ENCODE measurements at places on chromosomes 16 and 17.

GRCh38 chr17:81635973-81636504, 873 bp downstream of the NPLOC4 start:
- no peak for DNase-seq

DNA sequence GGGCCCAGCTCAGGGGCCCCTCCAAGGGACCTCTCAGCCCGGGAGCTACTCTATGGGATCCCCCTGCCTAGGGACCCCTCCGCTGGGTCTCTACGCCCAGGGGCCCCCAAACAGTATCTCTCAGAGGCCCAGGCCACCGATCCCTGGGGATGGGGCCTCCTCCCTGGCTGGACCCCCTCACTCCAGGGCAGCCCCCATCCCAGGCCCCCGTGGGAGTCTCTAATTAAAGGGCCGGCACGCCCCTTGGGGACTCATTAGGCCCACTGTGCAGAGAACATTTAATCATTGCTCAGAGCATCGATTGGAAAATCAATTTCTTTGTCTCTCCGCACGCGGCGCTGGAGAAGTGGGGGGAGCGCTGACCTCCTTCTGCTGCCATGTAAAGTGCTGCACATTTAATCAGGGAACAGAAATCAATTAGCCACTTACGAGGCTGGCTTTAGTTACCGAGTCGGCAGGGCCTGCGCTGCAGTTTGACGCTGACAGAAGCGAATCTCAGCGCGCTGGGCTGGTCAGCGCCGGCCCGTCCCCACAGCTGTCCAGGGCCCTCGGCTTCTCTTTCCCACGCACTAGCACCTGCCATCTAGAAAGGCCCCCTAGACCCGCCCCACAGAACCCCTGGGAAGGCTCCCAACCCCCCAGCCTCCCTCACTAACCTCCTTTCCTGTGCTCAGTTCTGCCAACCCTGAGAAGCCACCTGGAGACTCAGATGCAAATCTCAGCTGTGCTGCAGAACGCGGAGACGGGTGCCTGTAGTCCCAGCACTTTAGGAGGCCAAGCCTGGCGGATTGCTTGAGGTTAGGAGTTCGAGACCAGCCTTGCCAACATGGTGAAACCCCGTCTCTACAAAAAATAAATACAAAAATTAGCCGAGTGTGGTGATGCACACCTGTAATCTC, 20.2 kb upstream of the C1QL1 start:
- DNase-seq, result no peak

- DNase-seq, result peak; percentile 94
These were observed 7.0 kb upstream of the ARHGAP23 start for GRCh38 chr17:38421171-38421841.

DNA sequence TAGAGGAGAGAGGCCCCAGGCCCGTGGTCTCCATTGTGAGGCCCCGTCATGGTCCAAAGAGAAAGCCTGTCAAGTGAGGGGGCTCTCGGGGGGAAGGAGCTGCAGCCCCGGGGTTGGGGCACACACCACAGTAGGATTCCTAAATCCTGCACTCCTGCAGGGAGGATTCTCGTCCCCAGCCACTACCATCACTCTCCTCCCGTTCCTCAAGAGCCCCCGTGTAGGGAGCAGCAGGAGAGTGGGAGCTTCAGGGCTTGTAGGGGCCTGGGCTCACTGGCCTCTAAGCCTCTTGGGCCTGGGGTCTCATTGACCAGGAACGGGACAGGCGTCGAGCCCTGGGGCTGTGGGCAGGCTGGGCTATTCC, 821 bp downstream of the C16orf86 start:
- no peak for DNase-seq

DNA sequence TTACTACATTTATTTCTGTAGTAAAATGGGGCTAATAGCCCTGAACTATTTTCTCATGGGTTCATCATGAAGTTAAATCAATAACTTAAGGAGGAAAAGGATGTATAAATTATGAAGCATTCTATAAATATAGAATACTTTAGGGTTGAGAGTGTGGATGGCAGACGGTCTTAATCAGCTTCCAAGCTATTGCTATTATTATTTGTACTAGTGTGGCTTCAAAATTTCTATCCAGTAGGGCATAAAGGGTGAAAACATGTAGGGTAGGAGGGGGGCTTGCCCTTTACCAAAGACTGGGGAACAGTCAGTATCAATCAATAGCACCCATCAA, 26.4 kb upstream of the DHX8 start:
- peak; percentile 24 for DNase-seq

GRCh38 chr16:63981639-63982038, 1140.2 kb downstream of the CDH11 start:
- no peak for DNase-seq

- DNase-seq, result no peak
These were observed 154.2 kb upstream of the GSE1 start for GRCh38 chr16:85458968-85459367.

GRCh38 chr16:72241930-72242329, 70.0 kb upstream of the PMFBP1 start:
- peak; percentile 69 for DNase-seq

GRCh38 chr16:29012913-29013553, 28.2 kb downstream of the LAT start:
- no peak for DNase-seq

DNA sequence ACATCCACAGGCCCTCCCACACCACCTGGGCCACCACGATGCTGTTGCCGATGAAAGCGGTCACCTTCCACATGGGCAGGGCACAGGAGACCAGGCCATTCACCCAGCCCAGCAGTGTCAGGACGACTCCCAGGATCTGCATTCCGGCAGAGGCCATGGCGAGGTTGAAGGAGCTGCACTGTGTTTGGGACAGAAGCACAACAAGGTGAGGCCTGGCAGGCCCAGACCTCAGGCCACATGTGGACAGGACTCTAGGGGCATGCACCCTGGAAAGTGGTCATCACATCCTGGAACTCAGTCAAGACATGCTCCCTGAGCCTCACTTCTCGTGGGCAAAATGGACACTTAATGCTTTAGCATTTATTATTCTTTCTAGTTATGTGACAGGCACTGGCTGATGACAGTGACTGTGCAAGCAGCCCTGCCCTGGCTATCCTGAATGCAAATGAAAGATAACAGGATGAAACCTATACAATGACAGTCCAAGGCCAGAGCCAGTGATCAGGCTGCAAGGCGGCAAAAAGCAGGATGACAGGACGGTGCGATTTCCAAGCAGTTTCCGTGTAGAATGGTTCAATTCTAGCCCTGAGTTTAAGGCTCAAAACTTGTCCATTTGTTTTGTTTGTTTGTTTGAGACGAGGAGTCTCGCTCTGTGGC, 2.0 kb downstream of the CLDN6 start:
- DNase-seq, result no peak

GRCh38 chr17:3681565-3681964, 13.0 kb downstream of the EMC6 start:
- no peak for DNase-seq

DNA sequence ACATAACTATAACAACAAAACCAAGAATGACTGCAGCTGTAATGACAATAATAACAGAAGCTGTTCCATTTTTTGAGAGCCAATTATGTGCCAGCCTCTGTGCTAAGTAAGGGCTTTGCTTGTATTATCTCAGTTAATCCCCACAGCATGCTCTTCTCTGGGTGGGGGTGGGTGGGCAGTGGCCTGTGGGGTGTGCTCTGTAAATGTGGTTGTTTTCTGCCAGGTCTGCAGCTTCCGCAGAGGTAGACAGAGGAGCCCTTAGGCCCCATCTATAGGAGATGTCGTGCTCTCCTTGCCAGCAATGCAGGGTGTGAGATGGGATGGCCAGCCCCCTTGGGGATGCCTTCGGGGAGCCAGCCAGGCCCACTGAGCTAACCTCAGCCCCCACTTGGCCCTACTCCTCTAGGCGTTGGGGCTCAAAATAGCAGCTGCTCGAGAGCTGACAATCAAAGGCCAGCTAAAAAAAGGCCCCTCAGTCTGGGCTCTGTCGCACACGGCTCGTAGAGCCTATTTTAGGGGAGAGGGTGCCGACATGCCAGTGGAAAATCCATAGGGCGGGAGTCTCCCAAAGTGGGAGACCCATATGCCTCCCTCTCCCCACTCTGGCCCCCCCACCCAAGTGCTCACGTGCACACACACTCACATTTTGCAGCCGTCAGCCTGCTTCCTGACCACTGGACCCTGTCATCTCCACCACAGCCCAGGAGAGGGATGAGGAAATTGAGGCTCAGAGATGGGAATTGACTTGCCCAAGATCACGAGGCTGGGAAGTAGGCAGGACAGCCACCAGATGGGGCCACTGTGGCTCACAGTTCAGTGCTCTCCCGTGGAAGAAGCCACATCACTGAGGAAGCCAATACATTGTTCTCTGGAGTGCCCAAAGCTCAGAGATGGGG, 15.8 kb downstream of the CDH16 start:
- DNase-seq, result no peak

DNA sequence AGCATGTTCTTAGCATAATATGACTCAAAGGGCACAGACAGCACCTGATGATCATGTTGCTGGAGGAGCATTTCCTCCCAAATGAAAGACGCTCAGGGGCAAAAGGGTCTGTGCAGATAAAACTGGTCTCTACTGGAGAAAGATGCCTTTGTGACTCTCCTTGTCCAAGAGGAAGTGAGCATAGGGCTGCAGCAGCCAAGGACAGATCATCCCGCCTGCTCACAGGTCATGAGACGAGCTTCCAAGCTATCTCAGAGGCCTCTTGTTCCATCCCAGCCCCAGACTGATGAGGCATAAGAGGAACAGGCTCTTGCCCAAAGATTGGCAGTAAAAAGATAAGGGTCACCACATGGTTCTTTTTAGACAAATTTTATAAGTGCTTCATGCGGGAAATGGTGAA, 141.8 kb downstream of the KATNIP start:
- DNase-seq, result no peak

GRCh38 chr17:1480747-1481465, 11.6 kb downstream of the MYO1C start:
- no peak for DNase-seq

- DNase-seq, result no peak
These were observed 5.7 kb downstream of the AIPL1 start for GRCh38 chr17:6429266-6429665.

- no peak for DNase-seq
These were observed 87.5 kb upstream of the SDK2 start for GRCh38 chr17:73731733-73732132.

- no peak for DNase-seq
These were observed 1466.0 kb downstream of the CDH11 start for GRCh38 chr16:63655846-63656245.

DNA sequence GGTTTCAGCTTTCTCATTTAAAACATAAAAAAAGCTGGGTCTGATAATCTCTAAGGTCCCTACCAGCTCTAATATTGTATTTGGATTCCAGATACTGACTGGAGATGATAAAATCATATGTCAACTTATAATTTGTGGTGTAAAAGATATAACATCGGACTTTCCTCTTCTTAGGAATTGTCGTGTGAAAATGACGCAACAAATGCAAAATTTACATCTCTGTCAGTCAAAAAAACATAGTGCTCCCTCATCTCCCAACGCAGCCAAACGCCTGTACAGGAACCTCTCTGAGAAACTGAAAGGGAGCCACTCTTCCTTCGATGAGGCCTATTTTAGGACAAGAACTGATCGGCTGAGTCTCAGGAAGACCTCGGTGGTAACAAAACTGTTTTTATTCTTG, 197.3 kb downstream of the ANKFN1 start:
- no peak for DNase-seq

DNA sequence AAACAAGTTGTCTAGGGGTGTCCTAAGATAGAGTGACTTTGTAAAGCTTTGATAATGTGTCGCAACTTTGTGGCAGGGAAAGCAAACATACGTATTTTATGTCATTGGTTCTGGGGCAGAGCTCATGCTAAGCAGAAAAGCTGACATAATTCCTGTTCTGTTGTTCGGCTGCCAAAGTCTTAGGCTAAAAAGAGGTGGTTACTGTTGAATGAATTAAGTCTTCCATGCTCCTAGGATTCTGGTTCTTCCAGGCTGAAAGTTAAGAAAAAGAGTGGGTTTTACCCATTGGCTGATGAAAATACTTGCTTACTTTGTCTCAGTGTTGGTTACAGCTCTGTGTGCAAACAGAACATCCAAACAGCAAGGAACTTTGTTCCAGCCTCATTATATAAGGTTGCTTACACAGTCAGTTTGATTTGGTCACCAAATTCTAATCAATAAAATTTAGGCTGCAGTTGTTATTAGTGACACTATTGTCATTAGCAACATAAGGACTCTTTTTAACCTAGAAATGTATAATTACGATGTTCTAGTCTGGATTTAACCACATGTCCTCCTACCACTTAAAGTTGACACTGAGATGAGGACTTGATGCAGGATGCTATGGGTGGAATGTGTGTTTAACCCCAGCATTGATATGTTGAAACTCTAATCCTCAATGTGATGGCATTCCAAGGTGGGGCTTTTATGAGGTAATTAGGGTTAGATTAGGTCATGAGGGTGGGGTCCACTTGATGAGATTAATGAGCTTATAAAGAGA, 114.0 kb upstream of the GOT2 start:
- peak; percentile 18 for DNase-seq

DNA sequence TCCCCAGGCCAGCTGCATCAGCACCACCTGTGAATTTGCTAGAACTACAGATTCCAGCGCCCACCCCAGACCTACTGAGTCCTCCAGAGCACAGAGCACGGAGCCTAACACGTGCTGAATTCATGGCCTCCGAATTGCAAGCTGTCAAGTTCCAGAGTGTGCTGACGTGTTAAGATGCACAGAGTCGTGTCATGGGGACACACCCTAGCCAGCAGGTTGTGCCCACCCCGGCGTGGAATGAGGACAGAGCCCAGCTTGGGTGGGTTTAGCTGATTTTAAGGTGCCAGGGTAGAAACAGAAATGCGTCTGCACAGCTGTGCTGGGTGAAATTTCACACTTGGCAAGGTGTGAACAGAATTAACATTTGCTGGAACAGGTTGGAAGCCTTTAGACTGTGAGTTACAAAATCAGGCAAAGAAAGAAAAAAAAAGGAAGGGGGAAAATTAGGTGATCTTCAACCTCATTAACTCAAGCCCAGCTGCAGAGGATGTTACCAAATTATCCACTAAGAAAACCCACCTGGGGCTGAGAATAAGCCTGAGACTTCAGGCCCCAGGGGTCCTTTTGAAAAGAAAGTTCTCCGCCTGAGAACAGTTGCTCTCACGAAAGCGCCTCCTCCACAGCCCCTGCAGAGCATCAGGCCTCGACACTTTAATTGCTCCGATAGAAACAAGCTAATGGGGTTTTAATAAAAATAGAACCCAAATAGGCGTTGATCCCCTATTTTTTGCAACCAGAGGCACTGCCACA, 27.1 kb downstream of the GINS3 start:
- DNase-seq, result no peak

GRCh38 chr17:16961792-16962191, 10.1 kb downstream of the TNFRSF13B start:
- DNase-seq, result no peak

DNA sequence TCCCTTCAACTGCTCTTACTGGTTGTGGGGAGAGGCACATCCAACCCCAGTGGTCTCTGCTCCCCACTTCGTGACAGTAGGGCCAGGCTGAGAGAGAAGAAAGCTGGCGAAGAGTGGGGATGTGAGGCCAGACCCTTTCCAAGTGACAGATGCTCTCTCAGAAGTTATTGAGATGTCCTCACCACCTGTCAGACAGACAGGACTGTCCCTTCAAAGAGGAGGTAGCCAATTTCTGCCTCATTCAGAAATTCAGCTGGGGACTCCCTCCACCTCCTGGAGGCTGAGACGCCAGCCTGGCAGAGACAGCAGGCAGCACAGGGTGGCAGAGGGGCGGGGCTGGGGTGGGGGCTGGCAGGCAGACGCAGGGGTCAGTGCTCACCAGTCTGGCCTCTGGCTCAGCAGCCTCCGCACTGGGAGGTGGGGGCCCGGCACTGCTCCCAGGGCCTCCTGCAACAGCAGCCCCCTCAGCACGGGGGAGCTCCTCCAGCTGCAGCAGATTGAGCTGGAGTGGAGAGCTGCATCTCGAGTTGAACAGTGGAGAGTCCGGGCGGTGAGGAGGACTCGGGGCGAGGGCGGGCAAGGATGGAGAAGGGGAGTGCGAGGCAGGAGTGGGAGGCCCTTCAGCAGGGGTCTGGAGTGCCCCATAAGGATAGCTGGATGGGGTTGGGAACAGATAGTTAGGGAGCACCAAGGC, 9.2 kb downstream of the PER1 start:
- no peak for DNase-seq
